ENCODE measurements at places on chromosomes 11 and 22. TPM values are rescaled to one million over a fixed set of nuclear protein-coding genes. Genes with fewer than 3 reads are reported as not detected.

GGT5 gene
- 2.1 TPM for total RNA-seq

PPARA gene
- total RNA-seq = 18.8 TPM

IGSF22 gene
- 7.3 TPM for total RNA-seq

KCNQ1 gene
- 2.6 TPM for total RNA-seq
